ENCODE measurements at places on chromosomes 4 and X. TPM values are rescaled to one million over a fixed set of nuclear protein-coding genes. Genes with fewer than 3 reads are reported as not detected.

The USP17L28 gene
- total RNA-seq, result not detected

DNA sequence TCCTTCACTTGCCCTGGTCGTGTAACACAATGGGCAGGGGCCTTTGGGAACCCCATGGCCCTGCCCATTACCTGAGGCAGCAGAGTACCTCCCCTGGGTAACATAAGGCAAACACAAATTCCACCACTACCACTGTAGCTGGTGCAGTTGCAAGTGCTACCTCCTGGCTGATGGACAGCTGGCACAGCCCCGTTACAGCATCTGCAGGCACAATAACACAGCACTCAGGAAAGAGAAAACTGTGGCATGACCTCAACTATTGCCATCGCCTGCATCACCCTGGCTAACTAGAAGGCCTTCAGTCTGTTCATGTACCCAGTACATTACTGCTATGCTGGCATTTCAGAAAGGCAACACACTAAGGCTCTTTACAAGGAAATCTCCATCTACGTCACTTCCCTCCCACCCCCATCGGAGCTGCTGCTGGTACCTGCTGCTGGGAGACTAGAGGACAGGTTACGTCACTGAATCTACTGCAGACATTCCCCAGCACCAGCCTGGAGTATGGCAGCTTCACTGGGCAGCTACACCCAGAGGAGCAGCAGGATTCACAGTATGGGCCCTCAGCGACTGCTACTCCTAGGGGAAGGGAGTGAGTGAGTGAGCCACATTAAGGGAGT, 39.4 kb downstream of the ARFIP1 start:
- no peak for DNase-seq

GRCh38 chr4:175238827-175239517, 320.8 kb downstream of the ADAM29 start:
- DNase-seq, result no peak

GRCh38 chr4:7862561-7863192, 77.0 kb downstream of the AFAP1 start:
- no peak for DNase-seq

- no peak for DNase-seq
Measured at GRCh38 chrX:49041744-49042580, 1.2 kb downstream of the TFE3 start.
